Metanephros (tissue), 2 donors: ENCODE measurements at places on chromosomes 16 and 17. TPM values are rescaled to one million over a fixed set of nuclear protein-coding genes. Genes with fewer than 3 reads are reported as not detected.

The RPS15A gene
- 1,868 TPM for total RNA-seq

The SOX15 gene
- total RNA-seq: 1.5 TPM

The ZNF423 gene
- 31.5 TPM for total RNA-seq

The LRRC37A3 gene
- total RNA-seq: 16.8 TPM

The GCGR gene
- 14.0 TPM for total RNA-seq

The CTRL gene
- 0.18 TPM for total RNA-seq

The PDXDC1 gene
- total RNA-seq: 85.0 TPM

The FOXF1 gene
- 0.29 TPM for total RNA-seq

The KRTAP1-1 gene
- not detected for total RNA-seq

The SLC5A11 gene
- total RNA-seq: 3.7 TPM

The KIFC3 gene
- 92.7 TPM for total RNA-seq

The ASB16 gene
- 5.7 TPM for total RNA-seq

The MMP25 gene
- total RNA-seq: 4.4 TPM

The ABCC12 gene
- total RNA-seq: not detected

The IGSF6 gene
- 7.5 TPM for total RNA-seq

The MAP2K6 gene
- 19.9 TPM for total RNA-seq

The CCL7 gene
- total RNA-seq: not detected

The KCNJ12 gene
- 11.3 TPM for total RNA-seq

The SPN gene
- 7.0 TPM for total RNA-seq
